T-helper 1 cell (primary cell): ENCODE measurements at places on chromosomes 2 and 18.

GRCh38 chr18:6752202-6752860 is 22.8 kb downstream of the ARHGAP28 start:
- DNase-seq, result no peak

DNA sequence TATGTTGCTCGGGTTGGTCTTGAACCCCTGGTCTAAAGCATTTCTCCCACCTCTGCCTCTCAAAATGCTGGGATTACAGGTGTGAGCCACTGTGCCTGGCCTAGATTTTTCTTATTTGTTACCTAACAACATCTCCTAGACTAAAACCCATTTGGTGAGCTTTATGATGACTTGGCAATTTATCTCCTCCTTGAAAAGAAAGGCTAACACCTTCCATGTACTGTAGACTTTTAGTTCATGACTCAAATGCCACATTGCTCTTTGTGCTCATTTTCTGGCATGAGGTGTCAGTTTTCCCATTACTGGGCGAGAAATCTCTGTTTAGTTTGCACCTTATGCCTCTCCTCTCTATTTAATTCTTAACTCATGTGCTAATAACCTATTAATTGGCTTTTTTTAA is 12.3 kb upstream of the SERPINB5 start:
- DNase-seq, result no peak

- no peak for DNase-seq
Observed at GRCh38 chr2:36812196-36812595, 115.7 kb downstream of the VIT start.

DNA sequence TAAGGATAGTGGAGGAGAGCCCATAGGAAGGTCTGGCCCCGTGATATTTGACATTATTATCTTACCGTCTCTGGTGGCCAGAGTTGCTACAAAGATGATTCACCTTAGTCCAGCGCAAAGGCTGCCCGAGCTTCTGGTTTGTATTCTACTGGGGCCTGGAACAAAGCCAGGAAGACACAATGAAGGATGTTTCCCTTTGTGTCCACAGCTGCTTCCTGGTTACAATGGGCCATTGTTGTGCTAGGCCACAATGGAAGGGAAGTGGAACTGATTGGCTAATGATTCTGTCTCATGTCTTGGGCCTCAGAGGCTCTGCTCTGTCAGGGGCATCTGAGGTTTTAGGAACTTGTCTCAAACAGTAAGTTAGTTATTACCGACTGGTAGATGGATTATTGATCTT is 132.2 kb downstream of the TDRD15 start:
- no peak for DNase-seq

DNA sequence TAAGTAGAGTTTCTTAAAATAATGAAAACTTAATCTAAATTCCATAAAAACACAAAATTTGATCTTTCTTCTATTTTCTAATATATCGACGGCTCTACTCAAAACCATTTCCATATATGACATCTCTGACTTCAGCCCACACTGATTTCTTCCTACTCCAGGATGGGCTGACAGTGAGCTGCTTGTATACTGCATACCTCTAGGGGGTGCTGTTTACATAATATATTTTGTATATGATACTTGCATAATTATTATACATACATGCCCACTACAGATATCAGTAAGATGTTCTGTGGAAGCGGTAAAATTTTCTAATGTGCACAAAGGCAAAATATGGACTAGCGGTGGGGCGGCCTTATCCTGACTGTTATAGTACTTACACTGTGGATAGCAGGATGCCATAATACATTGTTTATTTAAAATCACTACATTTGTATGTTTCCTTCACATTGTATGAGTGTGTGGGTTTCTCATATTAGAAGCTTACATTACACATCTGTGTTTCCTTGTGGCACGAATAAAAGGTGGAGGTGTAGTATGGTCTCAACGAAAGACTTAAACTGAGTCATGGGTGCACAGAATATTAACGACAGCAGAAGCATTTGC is 66.1 kb upstream of the NXPH2 start:
- peak; percentile 5 for DNase-seq

GRCh38 chr2:47096451-47096850 is 58.7 kb downstream of the STPG4 start:
- no peak for DNase-seq

DNA sequence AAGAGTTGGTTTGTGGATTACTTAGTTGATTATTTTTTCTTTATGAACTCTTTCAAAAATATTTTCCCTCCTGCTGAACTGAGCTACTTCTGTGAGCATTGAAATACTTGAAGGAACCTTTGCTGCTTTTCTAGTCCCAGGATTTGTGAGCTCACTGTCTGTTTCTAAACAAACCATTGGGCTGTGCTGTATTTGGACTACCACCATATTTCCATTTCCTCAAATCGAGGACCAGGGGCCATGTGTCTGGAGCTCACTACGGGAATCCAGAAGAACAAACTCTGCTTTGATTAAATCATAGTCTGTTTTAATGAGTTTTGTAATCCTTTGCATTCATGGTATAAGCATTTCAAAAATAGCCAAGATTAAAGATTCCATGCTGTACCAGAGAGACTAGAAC is 1.3 kb downstream of the MRPL33 start:
- DNase-seq, result no peak

- no peak for DNase-seq
Observed at GRCh38 chr18:9453283-9453682, 22.0 kb upstream of the RALBP1 start.

DNA sequence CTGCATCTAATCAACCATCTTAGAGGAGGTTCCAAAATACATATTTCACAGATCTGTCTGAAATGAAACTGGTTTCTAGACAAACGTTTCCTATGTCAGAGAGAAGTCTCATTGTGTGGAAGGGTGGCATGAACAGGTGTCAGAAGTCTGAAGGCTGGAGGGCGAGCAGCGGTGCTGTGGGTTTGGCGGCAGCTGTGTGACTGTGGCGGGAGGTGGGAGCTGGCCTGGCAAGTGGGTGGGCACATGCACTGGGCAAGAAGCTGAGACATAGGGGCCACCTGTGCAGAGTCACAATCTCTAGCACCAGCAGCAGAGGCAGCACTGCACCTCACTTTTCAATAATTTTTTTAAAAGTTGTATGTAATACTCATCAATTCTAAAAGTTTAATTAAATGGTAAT is 346.3 kb downstream of the DSC3 start:
- no peak for DNase-seq

- no peak for DNase-seq
Observed at GRCh38 chr2:8996006-8996405, 7.5 kb downstream of the MBOAT2 start.

DNA sequence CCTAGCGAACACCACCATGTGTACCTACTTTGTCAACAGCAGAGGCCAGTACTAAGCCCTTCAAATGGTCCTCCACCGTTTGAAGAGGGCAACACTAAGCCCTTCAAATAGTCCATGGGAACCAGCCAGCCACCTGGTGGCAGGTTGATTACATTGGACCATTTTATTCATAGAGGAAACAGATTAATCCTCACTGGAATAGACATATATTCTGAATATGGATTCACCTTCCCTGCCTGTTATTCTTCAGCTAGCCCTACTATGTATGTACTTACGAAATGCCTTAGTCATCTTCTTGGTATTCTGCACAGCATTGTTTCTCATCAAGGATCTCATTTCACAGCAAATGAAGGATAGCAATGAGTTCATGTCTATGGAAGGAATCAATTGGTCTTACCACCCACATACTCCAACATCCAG is 10.0 kb upstream of the ZNF396 start:
- DNase-seq, result no peak

DNA sequence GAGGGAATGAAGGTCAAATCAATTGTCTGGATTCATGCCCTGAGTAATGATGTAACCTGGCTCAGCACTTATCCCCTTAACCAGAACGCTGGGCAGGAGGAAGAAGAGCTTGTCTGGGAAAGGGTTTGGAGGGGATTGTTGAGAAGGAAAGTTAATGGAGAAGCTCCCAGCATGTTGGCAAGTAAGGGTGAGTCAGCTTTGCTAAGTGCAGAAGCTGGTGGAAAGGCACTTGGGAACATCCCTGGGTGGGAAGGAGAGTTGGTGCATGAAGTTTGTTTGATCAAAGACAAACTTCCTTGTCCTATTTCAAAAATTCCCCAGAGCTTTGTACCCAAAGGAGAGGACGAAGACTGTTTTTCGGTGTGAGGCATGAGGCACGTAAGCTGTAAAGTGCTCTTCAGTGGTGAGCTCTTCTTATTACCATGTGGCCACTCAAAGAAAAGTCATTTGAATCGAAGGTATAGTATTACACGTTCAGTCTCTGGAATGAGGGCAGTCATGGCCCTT is 17.6 kb upstream of the DAW1 start:
- DNase-seq, result no peak

GRCh38 chr2:219125225-219125885 is 35.3 kb downstream of the NHEJ1 start:
- DNase-seq, result no peak

DNA sequence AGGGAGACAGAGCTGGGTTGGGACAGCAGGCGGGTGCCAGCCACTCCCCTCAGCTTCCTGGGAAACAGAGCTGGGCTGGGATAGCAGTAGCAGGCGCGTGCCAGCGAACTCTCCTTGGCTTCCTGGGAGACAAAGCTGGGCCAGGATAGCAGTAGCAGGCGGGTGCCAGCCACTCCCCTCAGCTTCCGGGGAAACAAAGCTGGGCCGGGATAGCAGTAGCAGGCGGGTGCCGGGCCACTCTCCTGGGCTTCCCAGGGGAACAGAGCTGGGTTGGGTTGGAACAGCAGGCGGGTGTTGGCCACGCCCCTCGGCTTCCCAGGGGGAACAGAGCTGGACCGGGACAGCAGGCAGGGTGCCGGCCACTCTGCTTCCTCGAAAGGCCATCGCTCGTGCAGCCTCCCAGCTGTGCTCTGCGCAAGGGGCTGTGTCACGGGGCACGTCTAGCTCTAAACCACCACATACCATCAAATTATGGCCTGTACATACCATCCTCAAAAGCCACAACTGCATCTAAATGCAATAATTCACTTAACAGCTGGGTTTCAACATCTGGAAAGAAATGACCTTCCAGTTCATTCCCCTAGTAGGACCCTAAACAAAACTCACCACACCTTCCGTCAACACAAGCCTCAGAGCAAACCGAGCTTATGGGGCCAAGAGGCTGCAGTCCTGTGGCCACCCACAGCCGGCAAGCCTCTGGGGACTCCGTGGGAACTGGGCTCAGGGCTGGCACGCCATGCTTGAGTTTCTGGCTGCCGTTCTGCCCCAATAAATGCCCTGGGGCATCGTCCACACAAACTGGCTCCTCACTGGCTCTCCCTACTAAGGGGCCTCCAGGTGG is 228.3 kb downstream of the TWIST2 start:
- DNase-seq, result no peak

DNA sequence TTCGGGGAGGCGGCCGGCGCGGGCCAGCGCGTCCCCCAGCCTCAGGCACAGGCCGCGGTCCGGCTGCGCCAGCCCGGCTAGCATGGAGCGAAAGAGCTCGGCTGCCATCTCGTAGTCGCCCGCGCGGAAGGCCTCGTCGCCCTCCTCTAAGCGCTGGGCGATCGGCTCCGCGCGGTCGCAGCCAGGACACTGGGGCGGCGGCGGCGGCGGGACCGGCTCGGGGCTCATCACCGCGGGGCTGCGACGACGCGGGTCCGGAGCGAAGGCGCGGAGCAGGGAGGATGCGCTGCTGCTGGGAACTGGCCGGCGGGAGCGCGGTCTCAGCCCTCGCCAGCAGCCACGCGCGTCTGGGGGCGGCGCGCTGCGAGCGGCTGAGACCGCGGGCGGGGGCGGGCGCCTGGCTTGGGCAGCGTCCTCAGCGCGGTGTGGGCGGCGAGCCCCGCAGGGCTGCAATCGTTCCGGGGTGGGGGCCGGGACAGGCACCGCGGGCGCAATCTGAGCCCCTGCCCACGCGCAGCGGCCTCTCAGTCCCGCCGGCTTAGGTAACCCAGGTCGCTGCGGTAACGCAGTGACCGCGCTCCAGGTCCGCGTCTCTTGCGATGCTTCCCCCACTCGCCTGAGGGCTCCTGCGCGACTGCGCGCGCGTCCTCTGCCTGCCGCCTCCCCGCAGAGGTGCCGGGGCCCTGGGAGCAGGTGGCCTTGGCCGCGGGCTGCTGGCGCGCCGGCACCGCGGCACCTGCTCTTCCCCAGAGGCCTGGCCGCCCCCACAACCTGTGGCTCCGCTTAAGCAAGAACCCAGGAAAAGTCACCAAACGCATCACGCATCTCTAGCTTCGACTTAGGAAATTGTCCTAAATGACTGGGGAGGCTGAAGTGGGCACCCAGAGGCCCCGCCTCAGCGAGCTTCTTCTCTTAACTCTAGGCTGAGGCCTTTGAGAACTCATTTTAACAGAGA is at the start of gene LONRF2:
LONRF2 (minus strand) TSS at position 636 of the 955 bp plus-strand sequence; CDS start at position 228, 408 bp downstream.
- no peak for DNase-seq

DNA sequence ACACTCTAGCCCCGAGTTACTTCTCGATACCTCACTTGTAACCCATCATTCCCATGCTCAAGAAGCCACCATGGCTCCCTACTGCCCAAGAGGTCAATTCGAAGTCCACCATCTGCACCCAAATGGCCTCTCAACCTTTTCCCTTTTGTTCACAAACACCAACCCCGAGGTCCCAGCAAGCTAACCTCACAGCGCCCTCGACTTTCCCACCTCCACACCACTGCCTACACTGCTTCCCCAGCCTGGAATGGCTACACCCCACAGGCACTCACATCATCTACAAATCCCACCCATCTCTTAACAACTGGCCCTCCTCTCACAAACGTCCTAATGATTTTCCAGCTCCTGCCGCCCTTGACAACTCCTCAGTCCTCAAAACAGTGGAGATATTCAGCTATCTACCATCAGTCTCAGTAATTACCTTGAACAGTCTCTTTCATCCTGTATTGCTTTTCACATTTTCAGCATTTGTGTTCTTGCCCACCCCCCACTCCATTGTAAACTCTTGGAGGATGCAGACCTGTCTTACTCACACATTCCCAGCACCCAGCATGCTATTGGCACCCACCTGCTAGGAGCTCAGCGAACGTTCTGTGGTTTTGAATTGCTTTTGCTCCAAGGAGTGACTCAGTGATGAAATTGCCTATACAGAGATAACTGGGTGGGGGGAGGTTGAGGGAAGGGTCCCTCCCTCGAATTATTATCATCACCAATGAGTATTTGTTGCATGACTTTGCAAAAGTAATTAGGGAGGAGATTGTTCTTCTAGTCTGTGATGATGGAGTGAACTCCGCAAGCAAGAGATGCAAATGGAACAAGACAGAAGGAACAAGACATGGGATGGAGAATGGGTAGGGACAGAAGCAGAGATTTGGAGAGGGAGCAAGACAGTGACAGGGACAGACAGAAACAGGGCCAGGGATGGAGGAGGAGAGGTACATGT is 106.8 kb downstream of the CYP26B1 start:
- no peak for DNase-seq

DNA sequence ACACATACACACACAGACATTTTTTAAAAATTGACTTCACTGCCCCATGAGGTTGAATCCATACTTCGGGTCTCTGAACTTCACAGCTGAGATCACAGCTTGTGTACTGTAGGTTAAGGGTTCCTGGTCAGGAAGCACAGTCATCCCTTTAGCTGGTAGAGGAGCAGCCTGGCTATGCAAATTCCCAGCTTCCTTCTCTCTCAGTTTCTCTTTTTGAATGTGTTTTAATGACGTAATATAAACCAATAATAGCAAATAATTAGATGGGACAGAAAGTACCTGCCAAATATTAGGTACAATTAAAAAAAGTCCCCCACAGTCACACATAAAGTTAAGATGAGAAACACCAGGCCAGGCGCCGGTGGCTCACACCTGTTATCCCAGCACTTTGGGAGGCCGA is 178.7 kb downstream of the ZNF385B start:
- no peak for DNase-seq
